Fibroblast of lung (primary cell): ENCODE measurements at places on chromosomes 6 and 20. TPM values are rescaled to one million over a fixed set of nuclear protein-coding genes. Genes with fewer than 3 reads are reported as not detected.
A peak's percentile ranks its signal among the peaks of the same experiment; 100 is the strongest.

BCAS1 gene
- not detected in 2 replicates for polyA plus RNA-seq

OPRL1 gene
- 0.17 and 0.49 TPM in 2 replicates for polyA plus RNA-seq

SASH1 gene
- polyA plus RNA-seq, result 23.7 and 44.6 TPM in 2 replicates

HRH3 gene
- polyA plus RNA-seq, result not detected in 2 replicates

GPX5 gene
- not detected in 2 replicates for polyA plus RNA-seq

SIRPD gene
- not detected in 2 replicates for polyA plus RNA-seq

ETV7 gene
- polyA plus RNA-seq, result 0.18 and 0.40 TPM in 2 replicates

HAO1 gene
- not detected in 2 replicates for polyA plus RNA-seq

FLRT3 gene
- polyA plus RNA-seq, result 2.9 and 10.8 TPM in 2 replicates

PPP1R18 gene
- 92.6 and 122 TPM in 2 replicates for polyA plus RNA-seq

DNPH1 gene
- 31.2 and 32.0 TPM in 2 replicates for polyA plus RNA-seq

PAK5 gene
- polyA plus RNA-seq, result not detected in 2 replicates

VSX1 gene
- not detected in 2 replicates for polyA plus RNA-seq

- no peak for DNase-seq
These were observed 135.1 kb downstream of the KIF16B start for GRCh38 chr20:16438100-16438499.

- no peak for DNase-seq
These were observed 52.4 kb downstream of the CEBPB start for GRCh38 chr20:50242863-50243609.

- no peak for DNase-seq
These were observed 27.8 kb upstream of the GATA5 start for GRCh38 chr20:62503401-62504178.

DNA sequence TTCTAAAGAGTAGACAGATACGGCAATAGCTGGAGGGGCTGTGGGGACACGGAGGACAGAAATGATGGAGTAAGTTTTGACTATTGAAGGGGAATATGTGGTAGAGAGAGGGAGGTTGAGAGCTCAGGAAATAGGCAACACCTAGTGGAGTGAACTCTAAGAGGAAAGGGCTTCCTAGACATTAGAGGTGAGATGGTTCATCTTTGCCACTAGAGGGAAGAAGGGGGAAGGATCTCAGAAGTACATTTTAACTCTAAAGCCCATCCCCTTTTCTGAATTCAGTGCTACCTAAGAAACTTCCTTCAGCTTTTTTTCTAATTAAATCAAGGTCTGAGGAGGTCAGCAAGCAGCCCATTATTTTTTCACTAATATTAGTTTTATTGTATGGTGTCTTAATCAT is 689.4 kb upstream of the MAP3K7 start:
- DNase-seq, result peak; percentile 50

- DNase-seq, result no peak
These were observed at the start of gene EFCAB8 for GRCh38 chr20:32858701-32859372. Gene EFCAB8, plus strand, starts transcription at chr20:32858923. Its CDS starts 4,870 bp downstream, at chr20:32863793.

DNA sequence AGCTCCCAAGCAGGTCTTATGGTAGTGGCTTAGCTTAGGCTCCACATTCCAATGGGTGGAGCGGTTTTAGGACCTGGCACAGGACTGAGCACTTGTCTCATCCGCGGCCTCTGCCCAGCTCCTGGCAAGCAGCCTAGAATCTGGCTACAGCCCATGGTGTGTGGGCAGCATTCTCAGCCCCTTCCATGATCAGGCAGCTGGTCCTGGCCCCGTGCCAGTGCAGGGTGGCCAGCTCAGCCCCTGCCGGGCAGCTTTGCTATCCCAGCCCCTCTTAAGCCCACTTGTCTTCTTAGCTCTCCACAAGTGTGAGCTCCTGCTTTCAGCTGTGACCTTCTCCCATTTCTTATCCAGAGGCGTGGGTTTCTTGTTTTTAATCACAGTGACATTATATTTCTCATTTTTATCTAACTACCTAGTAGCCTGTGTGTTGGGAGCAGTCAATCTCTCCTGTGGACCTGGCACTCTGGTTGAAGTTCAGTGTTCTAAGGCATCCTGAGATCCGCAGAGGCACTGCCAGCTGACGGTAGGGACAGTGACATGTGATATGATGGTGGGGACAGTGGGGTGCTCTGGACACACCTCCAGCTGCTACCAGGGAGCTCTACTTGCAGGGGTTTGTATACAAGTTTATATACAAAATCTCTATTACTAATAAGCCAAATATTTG is 119.9 kb upstream of the PRND start:
- DNase-seq, result peak; percentile 48

DNA sequence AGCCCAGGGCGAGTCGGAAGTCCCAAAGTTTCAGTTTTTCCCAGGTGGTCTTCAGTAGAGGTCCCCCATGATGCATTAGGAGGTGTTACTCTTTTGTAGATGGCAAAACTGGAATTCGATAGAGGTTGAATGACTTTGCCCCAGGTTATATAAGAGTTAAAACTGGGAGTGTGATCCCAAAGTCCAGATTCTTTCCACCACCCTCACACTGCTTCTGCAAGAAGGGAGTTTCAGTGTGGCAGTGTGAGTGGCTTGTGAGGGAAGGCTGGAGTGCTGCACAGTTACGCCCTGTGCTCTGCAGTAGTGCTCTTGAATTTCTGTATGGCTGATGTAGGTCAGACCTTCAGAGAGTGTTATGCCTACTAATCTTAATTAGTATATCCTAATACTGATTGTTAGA is 29.8 kb downstream of the NDUFAF5 start:
- DNase-seq, result no peak

- DNase-seq, result no peak
These were observed 377.6 kb downstream of the KIF16B start for GRCh38 chr20:16195671-16196070.

DNA sequence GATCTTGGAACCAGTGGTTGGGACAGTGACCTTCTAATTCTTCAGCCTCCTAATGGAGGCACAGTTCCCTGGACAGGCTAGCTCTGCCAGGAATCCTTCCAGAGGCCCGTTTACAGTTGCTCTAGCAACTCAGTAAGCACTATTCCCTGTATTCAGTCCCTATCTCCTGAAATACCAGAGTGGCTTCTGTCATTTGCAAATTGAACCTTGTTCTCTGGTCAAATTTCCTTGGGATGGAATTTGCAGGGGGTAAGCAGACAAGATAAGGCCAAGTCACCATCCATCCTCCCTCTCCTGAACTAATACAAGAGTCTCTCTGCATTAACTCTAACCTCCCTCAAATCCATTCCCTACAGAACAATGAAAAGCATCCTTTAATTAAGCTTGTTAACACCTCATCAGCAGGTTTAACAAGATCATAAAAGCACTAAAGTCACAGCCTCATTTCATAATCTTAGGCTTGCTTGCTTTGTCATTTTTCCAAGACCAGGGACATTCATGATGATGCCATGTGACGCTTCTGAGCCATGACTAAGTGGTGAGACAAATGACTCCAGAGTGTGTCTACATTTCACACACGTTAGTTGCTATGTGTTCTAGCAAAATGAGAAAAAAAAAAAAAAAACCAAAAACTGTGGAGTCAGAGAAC is 37.1 kb downstream of the SLC22A23 start:
- peak; percentile 37 for DNase-seq

DNA sequence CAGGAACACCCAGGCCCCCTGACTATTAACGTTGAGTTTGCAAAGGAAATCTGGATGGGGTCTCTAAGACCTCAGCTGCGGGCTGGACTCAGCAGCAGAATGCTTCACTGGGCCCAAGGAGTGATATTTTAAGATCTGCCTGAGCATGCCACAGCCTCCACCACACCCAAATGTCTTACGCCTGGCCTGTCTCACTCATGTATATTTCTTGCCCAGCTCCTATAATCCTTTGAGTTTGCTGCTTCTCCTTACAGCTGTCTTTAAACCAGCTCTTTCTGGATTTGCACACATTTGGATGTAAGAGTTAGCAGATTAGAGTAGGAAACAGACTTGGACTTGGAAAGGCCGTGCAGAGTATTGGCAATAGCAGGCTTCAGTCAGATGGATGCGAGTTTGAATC is 16.4 kb downstream of the CASS4 start:
- no peak for DNase-seq

DNA sequence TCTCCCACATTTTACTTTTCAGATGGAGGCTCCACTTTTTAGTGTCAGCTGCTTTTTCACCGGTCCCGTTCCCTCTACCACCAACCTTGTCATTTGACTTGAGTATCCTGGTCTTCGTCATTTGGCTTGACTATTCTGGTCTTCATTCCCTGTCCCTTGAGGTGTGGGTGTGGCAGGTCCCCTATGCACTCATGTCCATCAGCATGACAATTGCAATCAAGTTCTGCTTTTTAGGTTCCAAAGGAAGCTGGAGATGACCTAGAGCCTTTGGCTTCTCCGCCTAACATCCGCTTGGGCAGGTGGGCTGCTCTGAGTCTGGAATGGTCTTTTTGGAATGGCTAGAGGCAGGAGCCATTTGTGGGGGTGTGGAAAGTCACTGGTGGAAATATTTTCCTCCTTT is 99.8 kb upstream of the MLN start:
- DNase-seq, result no peak

GRCh38 chr20:18985551-18985950 is 172.0 kb downstream of the SCP2D1 start:
- no peak for DNase-seq

- DNase-seq, result no peak
These were observed 628.0 kb upstream of the ID4 start for GRCh38 chr6:19209202-19209601.

- DNase-seq, result no peak
These were observed 483.8 kb upstream of the EYS start for GRCh38 chr6:66190858-66191257.

DNA sequence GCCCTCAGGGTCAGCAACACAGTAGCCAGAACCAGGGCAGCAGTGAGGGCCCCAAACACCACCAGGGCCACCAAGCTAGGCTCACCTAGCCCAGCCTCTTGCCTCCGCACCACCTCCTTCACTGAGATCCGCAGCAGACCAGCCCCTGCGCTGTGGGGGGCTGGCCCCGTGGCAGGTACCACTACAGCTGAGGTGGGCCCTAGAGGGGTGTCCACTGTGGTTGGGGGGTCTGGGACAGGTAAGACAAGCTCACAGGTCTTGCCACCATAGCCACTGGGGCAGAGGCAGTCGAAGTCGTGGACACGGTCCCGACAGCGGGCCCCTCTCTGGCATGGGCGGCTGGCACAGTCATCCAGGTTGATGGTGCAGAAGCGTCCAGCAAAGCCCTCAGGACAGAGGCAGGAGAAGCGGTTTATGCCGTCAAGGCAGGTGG is 4.6 kb downstream of the DLK2 start:
- DNase-seq, result no peak

DNA sequence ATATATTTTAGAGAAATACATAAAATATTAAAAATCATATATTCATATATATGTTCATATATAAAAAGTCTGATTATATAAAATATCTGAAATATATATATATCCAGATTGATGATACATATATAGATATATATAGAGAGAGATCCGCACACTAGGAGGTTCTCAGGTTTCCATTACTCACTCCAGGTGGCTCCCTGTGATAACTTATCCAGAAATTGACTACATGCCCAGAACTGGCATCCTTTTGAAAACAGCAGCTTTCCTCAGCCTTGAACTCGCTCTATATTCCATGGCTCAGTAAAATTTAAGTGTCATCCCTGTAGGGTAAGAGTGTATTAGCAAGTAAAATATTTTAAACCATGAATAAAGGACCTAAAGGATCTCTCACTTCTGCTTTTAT is 206.8 kb downstream of the TINAG start:
- peak; percentile 8 for DNase-seq

- DNase-seq, result no peak
These were observed 720.9 kb downstream of the GRIK2 start for GRCh38 chr6:102114402-102114801.

DNA sequence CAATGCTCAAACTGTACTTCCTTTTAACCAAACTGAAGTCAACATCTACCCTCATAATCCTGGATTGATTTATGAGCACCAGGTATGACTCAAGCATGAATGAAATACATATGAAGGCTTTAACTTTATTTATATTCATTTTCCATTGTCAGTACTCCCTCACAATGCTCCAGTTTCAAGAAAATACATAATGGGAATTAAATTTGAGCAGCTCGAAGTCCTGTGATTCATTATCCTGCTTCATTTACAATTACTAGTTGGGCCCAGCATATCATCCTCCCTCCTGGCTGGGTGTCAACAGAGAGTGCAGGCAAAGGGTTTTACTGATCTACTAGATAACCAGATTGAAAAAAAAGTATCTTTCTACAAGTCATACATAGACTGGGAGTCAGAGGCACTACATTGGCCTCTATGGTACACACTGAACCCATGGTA is 10.1 kb downstream of the SAMHD1 start:
- DNase-seq, result no peak

GRCh38 chr20:8321001-8321400 is 188.9 kb downstream of the PLCB1 start:
- no peak for DNase-seq

GRCh38 chr6:153553627-153554026 is 422.5 kb upstream of the RGS17 start:
- DNase-seq, result no peak

DNA sequence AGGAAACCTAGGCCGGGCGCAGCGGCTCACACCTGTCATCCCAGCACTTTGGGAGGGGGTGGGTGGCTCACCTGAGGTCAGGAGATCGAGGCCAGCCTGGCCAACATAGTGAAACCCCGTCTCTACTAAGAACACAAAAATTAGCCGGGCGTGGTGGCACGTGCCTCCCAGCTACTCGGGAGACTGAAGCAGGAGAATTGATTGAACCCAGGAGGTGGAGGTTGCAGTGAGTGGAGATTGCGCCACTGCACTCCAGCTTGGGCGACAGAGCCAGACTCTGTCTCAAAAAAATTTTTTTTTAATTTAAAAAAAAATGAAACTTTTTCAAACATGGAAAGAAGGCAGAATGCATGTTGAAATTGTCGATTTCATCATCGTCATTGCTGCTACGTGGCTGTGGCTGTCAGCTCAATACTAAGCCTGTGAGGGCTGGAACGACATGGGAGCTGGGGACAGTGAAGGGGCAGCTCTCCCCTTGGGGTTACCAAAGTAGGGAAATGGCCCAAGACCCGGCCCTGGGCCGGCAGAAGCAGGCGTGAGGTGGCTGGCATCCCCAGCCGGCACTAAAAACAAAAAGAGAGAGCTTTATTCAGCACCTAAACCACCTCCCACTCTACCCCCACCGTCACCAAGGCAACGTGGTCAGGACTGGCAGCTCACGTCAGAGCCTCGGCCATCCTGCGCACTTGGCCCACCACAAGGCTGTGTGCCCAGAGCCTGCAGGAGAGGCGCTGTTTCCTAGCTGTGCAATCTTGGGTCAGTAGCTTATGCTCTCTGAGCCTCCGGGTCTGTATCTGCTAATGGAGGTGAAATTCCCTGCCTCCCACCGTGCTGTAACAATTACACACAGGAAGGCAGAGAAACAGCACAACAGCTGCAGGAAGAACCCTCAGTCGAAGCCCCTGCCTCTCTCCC is 30.8 kb downstream of the AGPAT4 start:
- peak; percentile 80 for DNase-seq

DNA sequence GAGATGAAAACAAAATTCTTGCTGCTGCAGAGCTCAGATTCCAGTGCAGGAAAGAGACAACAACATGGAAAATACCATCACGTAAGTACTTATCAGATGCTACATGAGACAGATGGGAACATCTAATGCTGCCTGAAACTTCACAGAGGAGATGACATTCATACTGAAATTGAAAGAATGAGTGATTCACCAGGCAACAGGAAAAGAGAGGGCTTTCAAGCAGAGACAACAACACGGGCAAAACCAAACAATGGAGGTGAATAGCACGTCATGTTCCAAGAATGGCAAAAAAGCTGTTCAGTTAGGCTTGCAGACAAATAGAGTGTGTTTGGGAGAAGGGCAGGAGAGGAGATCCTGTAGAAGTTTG is 39.3 kb downstream of the GTF2H5 start:
- DNase-seq, result no peak
